Common myeloid progenitor, CD34-positive (primary cell): ENCODE measurements at places on chromosomes 5 and 9.
A peak's percentile ranks its signal among the peaks of the same experiment; 100 is the strongest.

DNA sequence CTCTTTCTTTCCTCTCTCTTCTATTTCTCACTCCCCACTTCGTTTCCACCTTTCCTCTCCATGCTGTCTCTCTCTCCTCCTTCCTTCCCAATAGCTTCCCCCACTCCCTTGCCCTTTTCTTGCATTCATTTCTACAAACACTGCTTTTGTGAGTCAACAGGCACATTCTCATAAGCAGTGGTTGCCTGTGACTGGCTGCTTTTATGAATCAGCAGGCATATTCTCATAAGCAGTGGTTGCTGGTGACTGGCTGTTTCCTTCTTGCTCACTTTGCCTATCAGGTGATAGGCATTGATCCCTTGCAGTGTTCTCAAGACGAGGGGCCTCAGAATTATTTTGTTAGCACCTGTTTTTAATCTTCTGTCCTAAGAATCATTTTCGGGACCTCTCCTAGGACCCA lies 116.1 kb upstream of the ACTBL2 start:
- H3K36me3 ChIP-seq: no peaks in the 10 kb centered on the region
- H3K4me1 ChIP-seq: peaks cover 10% of the 10 kb centered on the region
- DNase-seq: no peak

DNA sequence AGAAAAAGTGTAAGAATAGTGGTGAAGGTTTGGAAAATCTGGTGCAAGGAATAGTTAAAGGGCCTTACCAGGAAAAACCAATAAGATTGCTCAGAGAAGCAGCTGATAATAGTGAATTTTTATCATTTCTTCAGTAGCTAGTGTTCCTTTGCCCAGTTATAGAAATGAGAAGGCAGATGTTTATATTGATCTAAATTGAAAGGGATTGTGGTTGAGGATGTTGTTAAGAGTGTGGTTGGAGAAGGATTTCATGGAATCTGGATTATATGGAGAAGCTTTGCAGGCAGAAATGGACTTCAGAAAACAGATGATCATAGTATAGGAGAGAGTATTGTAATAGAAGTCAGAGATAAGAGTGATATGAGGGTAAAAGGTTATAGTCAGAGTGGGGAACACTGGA lies 102.6 kb downstream of the XRCC4 start:
- H3K36me3 ChIP-seq: no peaks in the 10 kb centered on the region
- no peaks in the 10 kb centered on the region for H3K27me3 ChIP-seq
- H3K27ac ChIP-seq: no peak overlapping the region
- DNase-seq: no peak
- no peaks in the 10 kb centered on the region for H3K4me1 ChIP-seq

- DNase-seq: no peak
- H3K27me3 ChIP-seq: peaks cover 2% of the 10 kb centered on the region
- H3K36me3 ChIP-seq: no peaks in the 10 kb centered on the region
- H3K4me1 ChIP-seq: peaks cover 2% of the 10 kb centered on the region
- H3K27ac ChIP-seq: no peak overlapping the region
Observed at GRCh38 chr9:126528111-126528510, 85.6 kb upstream of the LMX1B start.

DNA sequence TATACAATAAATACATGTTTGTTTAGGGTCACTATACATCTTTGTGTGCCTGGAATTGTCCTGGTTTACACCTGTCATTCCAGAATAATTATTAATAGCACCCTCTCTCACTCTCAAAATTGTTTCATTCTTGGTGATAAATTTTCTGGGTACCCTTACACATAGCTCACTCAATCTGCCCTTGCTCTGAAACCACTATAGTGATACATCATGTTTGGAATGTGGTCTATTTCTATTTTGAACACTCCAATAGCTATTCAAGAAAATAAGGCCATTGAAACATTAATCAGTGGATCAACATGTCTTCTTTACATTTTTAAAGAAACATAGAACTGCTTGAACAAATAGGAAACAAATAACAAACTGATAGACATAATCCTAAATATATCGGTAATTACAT lies 158.7 kb downstream of the ARRDC3 start:
- DNase-seq: no peak
- H3K27ac ChIP-seq: no peak overlapping the region
- H3K4me3 ChIP-seq: no peak overlapping the region
- no peaks in the 10 kb centered on the region for H3K27me3 ChIP-seq

GRCh38 chr9:34554211-34555001 lies 31.6 kb upstream of the ENHO start:
- H3K36me3 ChIP-seq: no peaks in the 10 kb centered on the region
- peaks cover 5% of the 10 kb centered on the region for H3K27me3 ChIP-seq
- H3K4me1 ChIP-seq: no peaks in the 10 kb centered on the region
- no peak overlapping the region for H3K4me3 ChIP-seq
- DNase-seq: no peak
- no peak overlapping the region for H3K27ac ChIP-seq

DNA sequence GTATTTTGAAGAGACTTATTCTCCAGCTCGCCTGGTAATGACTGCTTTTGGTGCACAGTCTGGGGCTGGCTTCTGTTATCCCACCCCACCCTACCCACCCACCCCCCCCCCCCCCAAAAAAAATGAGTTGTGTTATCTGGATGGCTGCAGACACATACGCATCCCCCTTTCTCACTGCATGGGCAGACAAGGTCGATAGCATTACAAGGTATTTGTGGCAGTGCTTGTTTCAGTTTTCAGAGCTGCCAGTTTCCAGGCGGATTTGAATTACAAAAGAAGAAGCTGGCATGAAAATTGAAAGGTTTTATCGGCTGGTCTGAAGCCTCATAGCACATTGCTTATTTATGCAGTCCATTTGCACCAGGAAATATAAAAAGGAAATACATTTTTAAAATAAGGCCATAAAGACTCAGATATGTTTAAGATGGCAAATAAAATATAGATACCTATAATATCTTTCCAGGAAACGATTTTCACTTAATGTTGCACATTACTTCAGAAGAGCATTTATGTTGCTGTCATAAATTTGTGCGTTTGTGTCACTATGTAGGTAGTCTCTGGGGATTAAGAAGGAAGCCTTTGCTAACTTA lies 85.1 kb upstream of the GRHPR start:
- no peaks in the 10 kb centered on the region for H3K27me3 ChIP-seq
- DNase-seq: peak; percentile 39
- H3K27ac ChIP-seq: no peak overlapping the region
- H3K4me3 ChIP-seq: no peak overlapping the region
- H3K36me3 ChIP-seq: peaks cover 1% of the 10 kb centered on the region
- H3K4me1 ChIP-seq: no peaks in the 10 kb centered on the region

DNA sequence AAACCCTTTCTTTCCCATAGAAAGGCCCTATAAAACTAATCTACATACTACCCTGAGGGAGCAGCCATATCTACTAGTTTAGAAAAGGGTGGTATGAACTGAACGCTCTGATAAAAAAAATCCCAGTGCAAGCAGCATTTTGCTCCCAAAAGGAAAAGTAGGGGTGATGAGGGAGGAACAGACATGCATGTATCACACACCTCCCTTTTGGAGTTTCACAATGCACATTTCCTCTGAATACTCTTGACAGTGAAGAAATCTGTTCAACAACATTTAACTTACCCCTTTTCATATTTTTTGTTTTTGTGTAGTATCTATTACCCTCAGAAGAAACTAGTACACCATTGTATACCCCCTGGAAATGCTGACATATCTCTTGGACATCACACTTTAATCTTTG lies 411.4 kb downstream of the MAT2B start:
- DNase-seq: peak; percentile 25
- H3K4me3 ChIP-seq: peak overlapping the region; percentile 22
- H3K27ac ChIP-seq: peak overlapping the region; percentile 13
- no peaks in the 10 kb centered on the region for H3K27me3 ChIP-seq
- peaks cover 39% of the 10 kb centered on the region for H3K4me1 ChIP-seq
- no peaks in the 10 kb centered on the region for H3K36me3 ChIP-seq

DNA sequence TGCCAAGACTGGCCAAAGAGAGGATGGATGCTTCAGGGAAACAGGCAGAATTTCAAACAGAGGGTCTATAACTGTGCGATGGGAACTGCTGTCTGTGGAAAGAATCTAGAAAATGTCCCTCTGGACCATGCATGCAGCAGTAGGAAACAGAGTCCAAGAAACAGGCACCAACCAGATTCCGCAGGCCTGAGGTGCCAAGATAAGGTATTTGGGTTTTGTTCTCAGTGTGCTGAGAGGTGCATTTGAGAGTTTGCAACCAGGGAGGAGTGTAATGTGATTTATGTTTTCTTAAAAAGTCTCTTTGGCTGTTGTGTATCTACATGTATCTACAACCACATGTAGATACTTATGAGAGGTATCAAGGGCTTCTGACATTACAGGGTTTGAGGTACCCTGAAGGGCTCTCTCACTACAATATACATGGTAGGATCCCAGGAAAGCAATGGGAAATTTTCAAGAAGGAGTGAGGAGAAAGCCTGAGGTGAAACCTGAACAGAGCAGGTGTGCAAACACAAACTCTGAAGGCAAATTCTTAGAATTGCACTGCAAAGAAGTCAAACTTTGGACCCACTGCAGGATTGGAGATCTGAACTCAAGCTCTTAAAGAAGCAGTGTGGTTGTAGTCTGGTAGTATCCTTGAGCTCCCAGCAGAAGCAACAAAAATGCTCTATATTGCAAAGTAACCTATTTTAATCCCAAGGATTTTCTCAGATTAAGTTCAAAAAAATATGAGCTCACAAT lies 182.8 kb upstream of the NFIL3 start:
- H3K36me3 ChIP-seq: no peaks in the 10 kb centered on the region
- no peak overlapping the region for H3K4me3 ChIP-seq
- H3K27me3 ChIP-seq: no peaks in the 10 kb centered on the region

DNA sequence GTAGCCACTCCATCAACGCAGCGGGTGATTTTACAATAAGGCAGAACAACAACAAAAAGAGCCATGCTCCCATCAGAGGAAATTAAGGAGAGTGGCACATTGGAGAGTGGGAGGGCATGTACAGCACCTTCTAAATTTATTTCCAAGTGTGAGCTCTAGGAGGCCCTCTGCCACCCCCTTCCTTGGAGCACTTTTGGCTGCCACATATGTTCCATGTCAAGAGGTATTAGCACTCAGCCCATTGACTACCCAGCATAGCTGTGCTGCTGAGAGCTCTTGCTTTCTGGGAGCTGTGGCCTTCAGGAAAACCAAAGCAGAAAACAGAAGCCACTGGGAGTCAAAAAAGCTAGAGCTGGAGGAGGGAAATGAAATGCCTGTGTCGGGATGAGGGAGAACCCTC lies 200.2 kb upstream of the PANK3 start:
- DNase-seq: no peak
- no peaks in the 10 kb centered on the region for H3K27me3 ChIP-seq
- H3K27ac ChIP-seq: no peak overlapping the region
- no peaks in the 10 kb centered on the region for H3K36me3 ChIP-seq

DNA sequence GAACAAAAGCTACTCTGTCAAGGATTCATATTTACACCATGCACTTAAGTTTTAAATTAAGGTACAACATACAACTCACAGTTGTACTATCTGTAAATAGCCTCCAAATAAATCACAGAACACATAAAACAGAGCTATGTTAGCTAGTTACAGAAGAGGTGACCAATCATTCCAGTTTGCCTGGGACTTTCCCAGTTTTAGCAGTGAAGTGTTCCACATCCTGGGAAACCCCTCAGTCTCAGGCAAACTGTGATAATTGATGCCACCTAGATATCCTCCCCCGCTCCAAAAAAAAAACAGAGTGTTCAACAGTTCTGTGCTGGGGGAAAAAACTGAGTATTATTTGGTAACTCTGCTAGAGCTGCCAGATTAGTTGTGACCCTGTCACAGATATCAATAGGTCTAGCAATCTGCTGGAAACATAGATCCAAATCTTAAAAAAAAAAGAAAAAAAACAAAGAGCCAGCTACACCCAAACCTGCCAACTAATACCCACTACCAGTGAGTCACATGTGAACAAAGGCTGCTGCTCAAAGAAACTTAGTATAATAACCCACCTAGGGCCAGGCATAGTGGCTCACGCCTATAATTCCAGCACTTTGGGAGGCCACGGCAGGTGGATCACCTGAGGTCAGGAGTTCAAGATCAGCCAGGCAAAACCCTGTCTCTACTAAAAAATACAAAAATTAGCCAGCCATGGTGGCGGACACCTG lies 5.7 kb downstream of the TBCA start:
- no peak overlapping the region for H3K4me3 ChIP-seq
- no peak overlapping the region for H3K27ac ChIP-seq
- H3K4me1 ChIP-seq: peaks cover 19% of the 10 kb centered on the region
- no peak for DNase-seq

GRCh38 chr5:124584991-124585715 lies 161.3 kb downstream of the ZNF608 start:
- H3K4me1 ChIP-seq: no peaks in the 10 kb centered on the region
- no peak overlapping the region for H3K4me3 ChIP-seq
- H3K36me3 ChIP-seq: no peaks in the 10 kb centered on the region
- DNase-seq: no peak
- no peak overlapping the region for H3K27ac ChIP-seq
- H3K27me3 ChIP-seq: no peaks in the 10 kb centered on the region

DNA sequence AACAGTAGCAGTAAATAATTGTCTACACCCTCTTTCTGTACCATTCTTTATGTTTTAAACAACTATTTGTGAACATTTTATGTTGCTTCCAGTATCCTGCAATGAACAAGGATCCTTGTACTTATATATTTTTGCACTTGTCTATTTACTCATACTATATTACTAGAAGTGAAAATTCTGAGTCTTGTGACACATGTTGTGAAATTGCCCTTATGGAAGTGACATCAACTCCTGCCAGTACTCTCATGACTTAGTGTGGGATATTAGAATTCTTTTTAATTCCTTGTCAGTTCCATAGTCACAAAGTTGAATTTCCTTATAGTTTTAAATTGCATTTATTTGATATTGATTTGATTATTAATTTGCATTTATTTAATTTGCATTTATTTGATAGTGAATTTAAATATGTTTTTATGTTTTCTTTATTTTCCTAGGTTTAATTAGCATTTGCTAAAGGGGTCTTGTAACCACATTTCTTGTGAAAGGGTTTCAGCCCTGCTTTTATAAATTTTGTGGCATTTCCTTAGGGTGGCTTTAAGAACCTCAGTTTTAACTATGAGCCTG lies 27.7 kb downstream of the PARP8 start:
- H3K27ac ChIP-seq: no peak overlapping the region
- no peaks in the 10 kb centered on the region for H3K36me3 ChIP-seq
- DNase-seq: no peak

- H3K27me3 ChIP-seq: no peaks in the 10 kb centered on the region
- no peak overlapping the region for H3K27ac ChIP-seq
- DNase-seq: no peak
Observed at GRCh38 chr5:151660616-151661495, 25.9 kb downstream of the SPARC start.
